Stimulated activated CD8-positive, alpha-beta memory T cell treated with anti-CD3 and anti-CD28 coated beads, Interleukin-15, amount 100 ng/mL, for 1 hour (primary cell): ENCODE measurements at places on chromosomes 2 and 18.

DNA sequence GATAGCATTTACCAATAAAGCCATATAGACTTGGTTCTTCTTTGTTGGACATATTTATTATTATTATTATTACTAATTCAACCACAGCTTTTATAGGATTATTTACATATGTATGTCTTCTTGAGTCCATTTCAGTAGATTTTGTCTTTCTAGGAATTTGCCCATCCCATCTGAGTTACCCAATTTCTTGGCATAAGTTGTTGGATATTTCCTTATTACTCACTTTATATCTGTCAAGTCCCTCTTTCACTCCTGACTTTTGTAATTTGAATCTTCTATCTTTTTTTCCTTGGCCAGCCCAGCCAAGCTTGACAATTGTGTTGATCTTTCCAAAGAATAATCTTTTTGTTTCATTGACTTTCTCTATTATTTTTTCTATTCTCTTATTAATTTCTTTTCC is 543.7 kb downstream of the SUCLG1 start:
- DNase-seq, result no peak

DNA sequence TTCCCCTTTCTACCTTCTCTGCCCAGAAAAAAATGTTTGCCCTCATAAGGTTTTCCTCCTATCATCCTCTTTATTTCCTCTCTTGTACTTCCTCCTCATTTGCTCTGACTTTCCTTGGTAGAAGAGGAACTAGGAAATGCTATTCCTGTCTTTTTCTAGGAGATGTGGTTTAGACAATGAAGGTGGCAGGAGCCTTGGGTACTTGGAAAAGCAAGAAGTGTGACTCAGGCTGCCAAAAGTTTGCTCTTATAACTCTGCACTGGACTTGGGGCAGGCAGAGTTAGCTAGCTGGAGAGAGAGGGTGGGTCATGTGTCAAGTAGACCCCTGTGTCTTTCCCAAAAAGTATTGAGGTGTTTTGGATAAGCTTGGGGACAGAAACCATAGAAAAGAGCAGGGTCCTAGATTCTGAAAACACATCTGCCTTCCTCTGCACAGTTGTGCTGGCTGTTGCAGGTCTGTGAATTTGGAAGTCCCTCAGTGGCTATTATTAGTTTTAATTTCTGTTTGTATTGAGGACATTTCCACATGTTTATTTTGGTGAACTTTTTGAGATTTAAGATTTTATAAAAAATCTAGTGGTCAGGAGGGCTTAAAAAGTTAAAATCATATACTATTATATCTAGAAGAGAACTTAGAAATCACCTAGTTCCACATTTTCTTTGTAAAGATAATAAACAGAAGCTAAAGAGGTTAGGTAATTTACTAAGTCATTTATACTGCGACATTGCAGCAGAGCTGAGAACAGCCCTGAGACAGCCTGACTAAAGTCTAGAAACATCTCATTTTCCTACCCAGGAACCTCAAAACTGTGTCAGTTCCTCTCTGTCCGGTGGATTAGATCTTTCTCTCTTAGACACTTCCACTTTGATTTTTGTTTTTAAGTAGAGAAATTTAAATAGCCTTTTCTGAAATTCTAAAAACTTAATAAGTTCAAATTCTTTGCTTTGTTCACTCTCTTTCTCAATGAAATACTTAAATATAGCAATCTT is 16.0 kb downstream of the INSIG2 start:
- no peak for DNase-seq

- no peak for DNase-seq
Observed at GRCh38 chr2:143786026-143786765, 657.0 kb downstream of the ARHGAP15 start.

DNA sequence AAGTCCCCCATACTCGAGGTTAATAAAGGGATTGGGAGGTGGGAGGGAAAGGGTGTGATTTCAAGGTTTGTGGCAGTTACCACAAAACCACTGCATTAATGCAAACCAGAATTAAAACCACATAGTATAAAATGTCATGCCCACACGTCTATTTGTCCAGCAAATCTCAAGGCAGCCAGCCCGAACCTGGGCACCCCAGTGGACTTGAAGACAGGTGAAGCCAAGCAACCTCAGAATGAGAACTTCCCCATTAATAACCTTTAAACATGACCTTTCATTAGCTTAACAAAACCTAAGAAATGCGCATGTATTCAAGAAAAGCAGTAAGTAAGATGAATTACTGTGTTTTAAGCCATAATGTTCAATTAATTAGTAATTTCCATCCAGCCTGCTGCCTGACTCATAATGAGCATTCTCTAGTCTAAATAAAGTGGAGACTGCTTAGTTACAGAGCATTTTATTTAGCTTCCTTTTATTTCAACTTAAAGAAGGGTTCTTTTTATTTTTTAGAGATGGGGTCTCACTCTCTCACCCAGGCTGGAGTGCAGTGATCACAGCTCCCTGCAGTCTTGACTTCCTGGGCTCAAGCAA is 229.6 kb downstream of the FAM210A start:
- DNase-seq, result no peak

DNA sequence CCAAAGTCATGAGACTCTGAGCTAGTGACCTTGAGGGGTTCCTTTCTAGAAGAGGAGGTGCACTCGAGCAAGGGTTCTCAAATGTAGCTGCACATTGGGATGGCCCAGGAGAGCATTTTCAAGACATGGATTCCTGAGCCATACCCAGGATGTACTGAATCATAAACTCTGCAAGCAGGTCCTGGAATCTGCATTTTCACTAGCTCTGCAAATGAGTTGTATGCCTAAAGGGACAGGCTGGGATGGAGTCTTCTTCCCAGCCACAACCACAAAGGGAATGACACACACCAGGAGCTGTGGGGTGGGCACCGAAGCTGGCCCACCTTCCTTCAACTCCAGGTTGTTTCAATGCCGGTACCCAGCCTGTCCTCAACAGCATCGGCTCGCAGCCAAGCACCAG is 90.6 kb downstream of the GALNT14 start:
- DNase-seq, result no peak

DNA sequence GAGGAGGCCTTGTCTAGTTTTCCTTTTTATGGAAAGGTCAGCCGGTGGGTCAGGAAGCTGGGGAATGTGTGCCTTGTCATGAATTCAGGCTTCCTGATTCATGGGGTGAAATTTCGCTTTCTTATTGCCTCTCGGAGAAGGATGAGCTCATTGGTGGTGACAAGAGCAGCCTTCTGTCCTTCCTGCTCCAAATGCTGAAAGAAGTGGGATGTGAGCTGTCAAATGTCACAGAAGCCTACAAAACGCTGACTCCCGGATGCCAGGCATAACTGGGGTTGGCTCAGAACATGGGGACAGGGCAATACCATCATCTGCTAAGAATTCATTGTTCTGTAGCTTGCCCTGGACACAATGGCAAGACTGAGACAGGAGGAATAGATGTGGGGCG is 55.8 kb upstream of the FAM136A start:
- DNase-seq, result no peak

DNA sequence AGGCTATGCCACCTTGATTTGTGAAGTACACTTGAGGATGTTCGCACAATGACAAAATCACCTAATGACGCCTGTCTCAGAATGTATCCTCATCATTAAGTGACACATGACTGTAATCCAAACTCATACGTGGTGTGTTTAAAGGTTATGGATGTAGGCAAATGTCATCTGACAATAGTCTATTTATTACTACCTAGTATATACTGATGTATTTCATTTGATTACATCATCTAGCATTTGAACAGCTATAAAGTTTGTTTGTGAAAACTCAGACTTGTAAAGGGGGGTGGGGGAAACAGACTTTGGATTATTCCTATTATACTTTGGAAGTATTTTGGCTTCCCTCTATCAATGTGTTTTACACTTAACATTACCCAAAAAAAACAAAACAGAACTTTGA is 129.9 kb downstream of the TANC1 start:
- no peak for DNase-seq

DNA sequence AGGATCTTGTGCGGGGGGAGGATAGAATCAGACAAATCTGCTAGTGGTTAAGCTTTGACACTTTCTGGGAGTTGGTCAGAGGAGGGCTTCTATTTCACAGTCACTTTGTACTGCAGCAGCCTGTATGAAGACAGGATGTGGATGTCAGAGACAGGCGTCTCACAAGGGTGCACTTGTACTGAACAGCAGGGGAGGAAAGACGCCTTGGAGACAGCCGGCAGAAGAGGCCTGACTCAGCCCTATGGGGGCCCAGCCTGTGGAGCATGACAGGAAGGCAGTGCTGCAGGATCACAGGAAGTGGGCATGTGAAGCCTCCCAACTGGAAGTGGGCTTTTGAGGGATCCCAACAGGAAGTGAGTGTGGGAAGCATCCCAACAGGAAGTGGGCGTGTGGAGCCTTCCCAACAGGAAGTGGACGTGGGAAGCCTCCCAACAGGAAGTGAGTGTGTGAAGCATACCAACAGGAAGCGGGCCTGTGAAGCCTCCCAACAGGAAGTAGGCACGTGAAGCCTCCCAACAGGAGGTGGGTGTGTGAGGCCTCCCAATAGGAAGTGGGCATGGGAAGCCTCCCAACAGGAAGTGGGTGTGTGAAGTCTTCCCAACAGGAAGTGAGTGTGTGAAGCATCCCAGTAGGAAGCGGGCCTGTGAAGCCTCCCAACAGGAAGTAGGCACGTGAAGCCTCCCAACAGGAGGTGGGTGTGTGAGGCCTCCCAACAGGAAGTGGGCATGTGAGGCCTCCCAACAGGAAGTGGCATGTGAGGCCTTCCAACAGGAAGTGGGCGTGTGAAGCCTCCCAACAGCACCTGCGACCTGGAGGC is 212.3 kb downstream of the SNTG2 start:
- no peak for DNase-seq

GRCh38 chr18:79621501-79621900 is 58.1 kb upstream of the CTDP1 start:
- no peak for DNase-seq

- DNase-seq, result no peak
Observed at GRCh38 chr2:74777161-74777900, 56.6 kb upstream of the HK2 start.

- DNase-seq, result no peak
Observed at GRCh38 chr2:224915136-224915535, 127.1 kb downstream of the DOCK10 start.

- no peak for DNase-seq
Observed at GRCh38 chr2:211367711-211368110, 811.3 kb downstream of the CPS1 start.

- no peak for DNase-seq
Observed at GRCh38 chr18:49742316-49743116, 70.8 kb downstream of the ACAA2 start.

- no peak for DNase-seq
Observed at GRCh38 chr2:65934992-65935629, 499.8 kb upstream of the MEIS1 start.

GRCh38 chr2:108262036-108262435 is 22.3 kb downstream of the SULT1C3 start:
- DNase-seq, result no peak

GRCh38 chr2:109533823-109534222 is 79.9 kb downstream of the SEPTIN10 start:
- DNase-seq, result no peak

GRCh38 chr2:158979772-158980171 is 11.3 kb downstream of the TANC1 start:
- no peak for DNase-seq

GRCh38 chr2:17545680-17546613 is 5.5 kb downstream of the VSNL1 start:
- no peak for DNase-seq

- DNase-seq, result no peak
Observed at GRCh38 chr18:1840878-1841277, 730.4 kb downstream of the METTL4 start.

DNA sequence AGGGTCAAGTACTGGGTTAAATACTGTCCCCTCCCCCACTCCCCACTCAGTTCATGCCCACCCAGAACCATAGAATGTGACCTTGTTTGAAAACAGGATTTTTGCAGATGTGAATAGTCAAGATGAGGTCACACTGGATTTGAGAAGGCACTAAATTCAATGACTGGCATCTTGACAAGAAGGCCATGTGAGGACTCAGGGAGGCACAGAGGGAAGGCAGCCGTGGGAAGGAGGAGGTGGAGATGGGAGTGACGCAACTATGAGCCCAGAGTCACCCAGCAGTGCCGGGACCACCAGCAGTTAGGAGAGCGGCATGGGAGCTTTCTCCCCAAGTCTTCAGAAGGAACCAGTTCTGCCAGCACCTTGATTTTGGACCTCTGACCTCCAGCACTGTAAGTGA is 257.3 kb downstream of the BCL2 start:
- DNase-seq, result no peak

- no peak for DNase-seq
Observed at GRCh38 chr2:235532307-235532706, 38.5 kb downstream of the AGAP1 start.

DNA sequence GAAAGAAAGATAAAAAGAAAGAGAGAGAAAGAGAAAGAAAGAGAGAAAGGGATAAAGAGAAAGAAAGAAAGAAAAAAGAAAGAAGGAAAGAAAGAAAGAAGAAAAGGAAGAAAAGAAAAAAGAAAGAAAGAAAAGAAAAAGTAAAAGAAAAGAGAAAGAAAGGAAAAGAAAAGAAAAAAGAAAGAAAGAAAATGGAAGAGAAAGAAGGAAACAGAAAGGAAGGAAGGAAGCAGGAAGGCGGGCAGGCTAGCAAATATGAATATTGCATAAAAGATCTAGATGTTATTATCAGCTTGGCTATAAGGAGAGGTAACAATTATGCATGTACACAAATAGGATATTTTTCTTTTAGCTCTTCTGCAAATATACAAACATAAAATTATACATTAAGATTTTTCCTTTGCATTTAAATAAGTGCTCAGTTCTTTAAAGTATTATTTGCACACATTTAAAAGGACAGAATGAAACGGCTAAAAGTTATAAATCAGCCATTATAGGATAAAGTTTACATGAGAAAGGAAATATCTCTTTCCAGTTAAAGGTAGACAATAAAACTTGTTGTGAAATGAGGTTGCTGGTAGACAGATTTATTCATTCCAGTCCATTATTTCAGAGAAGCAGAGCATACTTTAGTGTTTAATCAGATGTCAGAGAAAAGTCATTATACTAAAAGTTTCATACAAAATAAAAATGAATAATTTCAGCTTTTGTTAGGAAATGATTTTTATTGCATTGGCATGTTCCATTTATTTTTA is 511.4 kb downstream of the KCNJ3 start:
- DNase-seq, result no peak
